ENCODE measurements at places on chromosomes 3 and 15.

GRCh38 chr3:43684944-43685343 lies 5.8 kb upstream of the ABHD5 start:
- no peak for DNase-seq

- no peak for DNase-seq
Measured at GRCh38 chr3:9884555-9885165, 4.6 kb upstream of the CIDEC start.

GRCh38 chr15:31296646-31297574 lies 29.7 kb upstream of the KLF13 start:
- peak; percentile 34 for DNase-seq

- DNase-seq = no peak
Measured at GRCh38 chr3:110773413-110773954, 298.1 kb upstream of the NECTIN3 start.

GRCh38 chr15:87680208-87680607 lies 576.3 kb downstream of the NTRK3 start:
- no peak for DNase-seq

DNA sequence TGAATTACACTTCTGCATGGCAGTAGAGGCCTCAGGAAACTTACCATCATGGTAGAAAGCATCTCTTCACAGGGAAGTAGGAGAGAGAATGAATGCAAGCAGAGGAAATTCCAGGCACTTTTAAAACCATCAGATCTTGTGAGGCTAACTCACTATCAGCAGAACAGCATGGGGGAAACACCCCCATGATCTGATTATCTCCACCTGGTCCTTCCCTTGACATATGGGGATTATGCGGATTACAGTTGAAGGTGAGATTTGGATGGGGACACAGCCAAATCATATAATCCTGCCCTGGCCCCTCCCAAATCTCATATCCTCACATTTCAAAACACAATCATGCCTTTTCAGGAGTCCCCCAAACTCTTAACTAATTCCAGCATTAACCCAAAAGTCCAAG lies 691.1 kb downstream of the SI start:
- no peak for DNase-seq

DNA sequence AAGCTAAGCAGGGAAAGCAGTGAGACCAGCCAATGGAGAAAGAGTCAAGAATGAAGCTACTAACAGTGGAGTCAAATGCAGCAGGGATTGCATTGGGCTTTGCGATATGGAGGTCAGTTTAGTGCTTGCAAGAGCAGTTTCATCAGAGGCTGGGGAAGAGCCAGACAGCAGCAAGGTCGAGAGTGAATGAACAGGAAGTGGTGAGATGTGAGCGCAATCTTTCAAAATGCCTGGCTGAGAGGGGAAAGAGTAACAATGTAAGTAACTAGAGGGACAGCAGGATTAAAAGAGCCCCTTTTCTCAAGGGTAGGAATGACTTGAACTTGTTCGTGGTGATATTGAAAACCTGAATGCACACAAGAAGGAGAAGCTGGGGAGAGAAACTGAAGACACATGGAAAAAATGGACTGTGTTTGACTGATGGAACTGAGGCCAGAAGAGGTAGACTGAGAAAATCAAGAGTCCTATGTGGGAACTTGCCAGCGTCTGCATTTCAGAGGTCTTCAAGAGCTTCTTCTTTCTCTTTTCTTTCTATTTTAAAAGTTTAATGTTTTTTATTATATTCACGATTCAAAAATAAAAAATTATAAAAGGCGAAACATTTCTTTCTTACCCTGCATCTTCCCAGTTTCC lies 30.6 kb upstream of the GPR160 start:
- DNase-seq = no peak

GRCh38 chr15:64209680-64210334 lies 47.0 kb upstream of the PPIB start:
- no peak for DNase-seq

DNA sequence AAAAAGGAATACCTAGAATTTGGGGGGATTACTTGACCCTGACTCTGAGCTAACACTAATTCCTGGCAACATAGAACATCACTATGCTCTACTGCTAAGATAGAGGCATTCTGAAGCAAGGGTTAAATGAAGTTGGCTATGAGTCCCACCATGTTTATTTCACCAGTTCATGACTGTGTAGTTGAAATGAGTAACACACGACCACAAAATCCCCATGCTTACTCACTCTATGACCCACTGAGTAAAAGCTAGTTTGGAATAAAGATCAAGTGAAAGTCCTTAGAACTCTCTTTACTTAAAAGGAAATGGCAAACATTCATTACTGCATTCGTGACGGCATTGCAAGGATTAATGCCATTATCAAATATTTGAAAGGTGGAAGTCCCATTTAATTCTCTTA lies 47.4 kb downstream of the MRPL46 start:
- DNase-seq = no peak

DNA sequence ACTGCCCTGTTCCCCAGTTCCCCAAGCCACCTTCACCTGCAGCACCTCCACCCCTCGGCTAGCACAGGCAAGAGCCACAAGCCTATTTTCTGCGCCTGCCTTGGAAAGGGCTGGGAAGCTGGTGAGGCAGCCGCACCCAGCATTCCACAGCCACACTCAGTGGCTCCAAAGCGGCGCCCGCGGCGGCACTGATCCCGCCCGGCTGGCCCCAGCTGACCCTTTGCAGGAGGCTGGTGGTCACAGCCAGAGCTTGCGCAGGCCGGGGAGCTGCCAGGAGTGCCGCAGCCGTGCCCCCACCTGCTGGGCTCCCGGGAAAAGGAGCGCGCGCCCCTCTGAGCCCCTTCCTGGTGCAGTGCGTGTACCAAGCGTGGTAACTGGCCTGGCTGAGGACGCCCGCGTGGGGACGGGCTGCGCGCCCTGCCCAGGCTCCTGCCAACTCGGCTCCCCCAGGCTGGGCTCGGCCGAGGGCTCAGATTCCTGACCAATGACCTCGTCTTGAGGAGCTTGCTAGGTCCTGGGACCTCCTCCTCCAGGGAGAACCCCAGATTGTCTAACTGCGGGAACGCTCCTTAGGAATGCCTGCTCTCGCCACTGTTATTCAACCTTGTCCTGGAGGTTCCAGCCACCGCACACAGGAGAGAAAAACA lies 13.3 kb downstream of the GRAMD2A start:
- DNase-seq = no peak

DNA sequence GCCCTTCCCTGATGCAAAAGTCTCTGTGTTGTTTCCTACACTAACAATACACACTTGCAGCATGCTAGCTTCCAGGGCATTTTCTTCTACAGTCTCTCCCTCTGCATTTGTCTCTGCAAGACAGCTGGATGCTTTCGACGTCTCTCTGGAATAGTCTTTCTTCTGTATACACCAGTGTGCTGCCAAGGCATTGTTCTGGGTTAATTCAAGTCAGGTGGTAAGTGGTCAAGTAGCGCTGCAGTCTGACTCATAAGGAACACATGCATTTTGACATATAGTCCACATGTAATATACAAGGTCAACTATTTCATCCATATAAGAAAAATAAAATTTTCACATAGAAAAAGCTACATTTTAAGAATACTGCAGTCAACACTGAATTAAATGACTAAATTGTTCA lies 92.7 kb downstream of the MYLK start:
- DNase-seq = no peak

DNA sequence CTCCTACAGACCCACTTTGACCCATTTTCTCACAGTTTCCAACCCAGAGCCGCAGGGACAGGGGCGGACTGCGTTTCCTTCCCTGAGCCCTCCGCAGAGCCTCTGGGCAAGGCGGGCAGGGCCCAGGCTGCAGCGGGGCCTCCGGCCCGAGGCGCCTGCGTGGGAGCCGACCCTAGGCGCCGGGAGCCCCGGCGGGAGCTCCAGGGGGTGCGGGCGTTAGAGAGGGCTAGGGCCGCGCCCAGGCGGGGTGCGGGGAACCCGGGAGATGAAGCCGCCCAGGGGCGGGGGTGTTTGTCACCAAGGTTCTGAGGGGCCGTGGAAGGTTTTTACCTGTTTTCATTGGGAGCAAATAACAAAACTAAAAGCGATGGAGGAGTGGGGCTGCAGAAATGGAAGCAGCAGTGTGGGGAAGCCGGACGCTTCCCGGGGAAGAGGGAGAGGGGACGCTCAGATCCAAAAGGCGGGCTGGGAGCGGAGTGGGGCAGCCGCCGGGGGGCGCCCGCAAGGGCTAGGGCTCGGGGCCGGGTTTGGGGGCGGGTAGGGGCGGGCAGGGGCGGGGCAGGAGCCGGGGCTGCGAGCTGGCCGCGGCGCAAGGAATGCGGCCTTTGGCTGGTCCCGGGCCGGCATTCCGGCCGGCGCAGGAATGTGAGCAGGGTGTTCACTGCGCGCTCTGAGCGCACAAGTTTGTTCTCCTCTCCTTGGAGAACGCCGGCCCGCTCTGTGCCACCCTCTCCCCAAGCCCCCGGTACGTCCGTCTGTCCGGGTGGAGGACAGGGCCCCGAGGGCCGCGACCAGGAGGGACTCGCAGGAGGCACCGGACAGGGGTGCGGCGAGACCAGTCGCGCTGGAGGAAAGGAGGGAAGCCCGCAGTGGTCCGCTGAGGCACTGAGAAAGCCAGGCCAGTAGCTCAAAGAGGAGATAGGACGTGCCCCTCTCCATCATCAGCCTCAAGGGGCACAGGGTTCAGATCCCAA lies 61.1 kb downstream of the AMOTL2 start:
- no peak for DNase-seq

DNA sequence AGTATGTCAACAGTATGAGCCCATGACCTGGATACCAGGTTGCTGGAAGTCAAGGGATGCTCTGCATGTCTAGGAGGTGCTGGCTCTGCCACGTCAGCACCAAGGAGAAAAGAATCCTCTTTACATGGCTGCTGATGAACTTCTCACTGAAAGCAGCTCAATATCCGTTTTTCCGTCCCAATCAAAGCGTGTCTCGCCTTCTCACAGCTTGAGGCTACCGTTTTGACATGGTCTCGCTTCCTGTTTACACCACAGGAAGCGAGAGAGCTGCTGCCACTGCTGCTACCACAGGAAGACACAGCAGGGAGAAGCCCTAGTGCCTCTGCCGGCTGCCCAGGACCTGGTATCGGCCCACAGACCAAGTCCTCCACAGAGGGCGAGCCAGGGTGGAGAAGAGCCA lies 27.3 kb downstream of the STARD5 start:
- DNase-seq = no peak

GRCh38 chr3:8441969-8442559 lies 59.6 kb upstream of the LMCD1 start:
- no peak for DNase-seq

DNA sequence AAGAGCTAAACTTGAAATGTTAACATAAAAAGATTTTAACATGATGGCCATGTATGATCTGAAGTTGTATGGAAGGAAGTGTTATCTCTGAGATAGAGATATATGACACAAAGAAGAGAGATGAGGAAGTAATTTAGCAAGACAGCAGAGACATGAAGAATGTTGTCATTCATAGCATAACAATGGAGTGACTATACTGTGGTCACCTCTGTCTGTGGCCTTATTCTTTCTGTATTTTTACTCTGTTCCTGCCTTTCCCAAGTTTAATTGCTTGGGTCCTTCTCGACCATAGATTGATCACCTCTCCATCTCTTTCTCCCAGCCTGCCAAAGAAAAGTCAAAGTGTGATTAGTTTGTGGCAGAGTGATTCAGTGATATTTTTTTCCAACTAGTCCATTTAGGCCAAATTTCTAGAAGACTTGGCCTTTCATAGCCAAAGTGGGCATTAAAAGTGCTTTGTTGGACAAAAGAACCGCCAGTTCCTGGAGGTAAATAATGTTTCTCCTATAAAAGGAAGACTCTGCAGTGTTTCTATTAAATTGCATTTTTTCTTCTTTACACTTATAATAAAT lies 711.9 kb downstream of the CADM2 start:
- DNase-seq = no peak

- no peak for DNase-seq
Measured at GRCh38 chr3:183317886-183318865, 65.1 kb downstream of the B3GNT5 start.

DNA sequence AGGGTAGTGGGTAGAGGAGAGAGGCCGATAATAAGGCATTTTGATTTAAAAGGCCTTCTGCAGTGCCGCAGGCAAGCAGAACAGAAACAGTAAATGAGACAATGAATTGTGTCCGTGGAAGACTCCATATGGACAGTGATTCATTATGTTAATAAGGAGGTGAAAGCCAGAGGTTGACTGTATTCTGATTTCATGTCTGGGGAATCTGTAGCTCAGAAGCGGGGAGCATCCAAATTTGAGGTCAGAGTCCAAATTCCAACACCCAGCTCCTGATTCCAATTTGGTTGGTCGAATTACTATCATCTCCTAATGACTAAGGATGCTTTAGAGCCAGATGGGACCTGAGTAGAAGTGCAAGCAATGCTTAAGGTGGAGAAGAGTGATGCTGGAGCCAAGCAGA lies 1.0 kb upstream of the TBC1D21 start:
- no peak for DNase-seq

DNA sequence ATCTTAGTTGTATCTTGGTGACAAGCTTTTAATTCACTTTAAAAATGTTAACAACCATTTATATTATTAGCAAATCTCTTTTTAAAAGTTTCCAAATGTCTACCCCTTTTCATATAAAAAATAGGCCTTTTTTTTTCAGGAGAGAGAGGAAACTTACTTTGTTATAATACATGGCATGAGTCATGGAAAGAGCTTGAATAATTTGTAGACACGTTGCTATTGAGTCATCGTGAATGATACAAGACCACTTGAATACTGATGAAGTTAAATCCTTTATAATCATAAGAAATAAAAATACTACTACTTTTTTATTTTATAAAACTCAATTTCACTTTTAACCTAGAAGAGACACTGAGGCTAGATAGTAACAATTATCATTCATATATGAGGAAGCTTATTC lies 70.3 kb upstream of the BBX start:
- no peak for DNase-seq

DNA sequence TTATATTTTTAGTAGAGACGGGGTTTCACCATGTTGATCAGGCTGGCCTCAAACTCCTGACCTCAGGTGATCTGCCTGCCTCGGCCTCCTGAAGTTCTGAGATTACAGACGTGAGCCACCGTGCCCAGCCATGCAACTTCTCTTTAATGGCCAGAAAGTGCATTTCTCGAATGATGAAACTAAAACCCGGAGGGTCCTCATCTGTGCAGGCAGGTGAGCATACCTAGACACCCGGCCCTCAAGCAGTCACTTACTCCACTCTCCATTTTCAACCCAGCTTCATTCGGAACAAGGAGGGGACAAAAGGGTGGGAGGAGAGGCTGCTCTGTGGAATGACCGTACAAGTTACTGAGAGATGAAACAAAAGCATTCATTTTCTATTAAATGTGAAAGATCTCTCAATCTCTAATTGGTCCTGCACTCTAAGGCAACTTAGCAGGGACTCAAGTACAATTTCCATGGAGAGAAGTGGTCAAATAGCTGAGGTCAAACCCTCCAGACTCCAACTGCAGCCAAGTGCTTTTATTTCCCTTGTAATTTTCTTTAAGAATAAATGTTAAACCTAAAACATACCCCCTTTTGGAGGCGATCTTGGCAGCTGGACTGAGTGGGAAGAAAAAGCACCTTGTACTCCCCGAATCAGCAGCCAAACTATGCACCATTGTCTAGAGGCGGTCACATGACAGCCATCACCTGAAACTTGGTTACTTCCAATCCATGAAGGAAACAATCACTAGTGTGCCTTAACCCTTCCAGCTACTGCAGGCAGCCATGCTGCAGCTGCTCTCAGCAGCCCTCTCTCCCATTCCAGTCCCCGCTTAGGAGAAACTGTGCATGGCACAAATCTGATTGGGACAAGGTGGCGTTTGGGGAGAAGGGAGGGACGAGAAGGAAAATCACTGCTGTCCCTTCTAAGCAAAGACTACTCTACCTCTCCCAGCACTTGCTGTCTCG lies 62.2 kb downstream of the VGLL4 start:
- DNase-seq = no peak

Data from NCI-H1092 (cell line).